Karpas-422 (cell line): ENCODE measurements at places on chromosomes 4 and X. TPM values are rescaled to one million over a fixed set of nuclear protein-coding genes. Genes with fewer than 3 reads are reported as not detected.

Gene ODAPH
- total RNA-seq, result not detected in 2 replicates

Gene MAGEC2
- total RNA-seq, result not detected in 2 replicates

Gene CT45A10
- not detected in 2 replicates for total RNA-seq

Gene ZFP92
- not detected in 2 replicates for total RNA-seq

Gene ENPEP
- total RNA-seq, result not detected in 2 replicates

Gene RAB40A
- 0.11 and 0.15 TPM in 2 replicates for total RNA-seq

Gene TGIF2LX
- not detected in 2 replicates for total RNA-seq

Gene RUFY3
- 25.2 and 26.9 TPM in 2 replicates for total RNA-seq

Gene CCDC160
- not detected in 2 replicates for total RNA-seq

DNA sequence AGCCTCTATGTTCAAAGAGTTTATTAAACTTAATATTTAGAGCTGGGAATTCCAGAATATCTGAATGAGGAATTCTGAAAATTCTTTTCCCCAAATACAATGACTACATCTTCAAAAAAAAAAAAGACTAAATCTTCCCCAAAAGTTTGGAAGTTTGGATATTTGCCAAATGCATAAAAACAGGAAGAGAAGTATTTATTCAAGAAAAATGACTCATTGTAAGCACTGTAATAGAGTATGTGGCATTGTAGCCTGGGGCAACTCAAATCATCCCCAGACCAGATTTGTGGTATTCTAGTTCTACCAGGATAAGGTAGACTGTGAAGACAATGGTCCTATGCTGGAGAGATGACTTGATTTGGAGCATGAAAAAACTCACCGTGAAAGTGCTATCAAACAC, 78.5 kb upstream of the PDHA2 start:
- no peak for DNase-seq

GRCh38 chrX:13087322-13088155, 43.1 kb upstream of the FAM9C start:
- DNase-seq, result no peak

GRCh38 chr4:53908661-53909078, 155.7 kb downstream of the CHIC2 start:
- DNase-seq, result peak; percentile 84

DNA sequence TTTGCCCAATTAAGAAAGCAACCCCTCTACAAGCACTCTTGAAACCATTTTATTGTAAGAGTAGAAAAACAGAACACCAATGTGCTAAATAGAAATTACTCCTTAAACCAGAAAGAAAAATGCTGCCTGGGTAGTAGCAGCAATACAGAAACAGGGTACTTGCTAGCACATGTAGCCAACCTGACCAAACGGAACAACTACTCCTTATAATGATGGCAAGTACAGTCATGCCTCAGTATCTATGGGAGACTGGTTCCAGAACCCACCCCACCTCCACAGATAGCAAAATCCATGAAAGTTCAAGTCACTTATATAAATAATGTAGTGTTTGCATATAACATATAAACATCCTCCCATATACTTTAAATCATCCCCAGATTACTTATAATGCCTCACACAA, 168.8 kb downstream of the ATRX start:
- DNase-seq, result no peak

DNA sequence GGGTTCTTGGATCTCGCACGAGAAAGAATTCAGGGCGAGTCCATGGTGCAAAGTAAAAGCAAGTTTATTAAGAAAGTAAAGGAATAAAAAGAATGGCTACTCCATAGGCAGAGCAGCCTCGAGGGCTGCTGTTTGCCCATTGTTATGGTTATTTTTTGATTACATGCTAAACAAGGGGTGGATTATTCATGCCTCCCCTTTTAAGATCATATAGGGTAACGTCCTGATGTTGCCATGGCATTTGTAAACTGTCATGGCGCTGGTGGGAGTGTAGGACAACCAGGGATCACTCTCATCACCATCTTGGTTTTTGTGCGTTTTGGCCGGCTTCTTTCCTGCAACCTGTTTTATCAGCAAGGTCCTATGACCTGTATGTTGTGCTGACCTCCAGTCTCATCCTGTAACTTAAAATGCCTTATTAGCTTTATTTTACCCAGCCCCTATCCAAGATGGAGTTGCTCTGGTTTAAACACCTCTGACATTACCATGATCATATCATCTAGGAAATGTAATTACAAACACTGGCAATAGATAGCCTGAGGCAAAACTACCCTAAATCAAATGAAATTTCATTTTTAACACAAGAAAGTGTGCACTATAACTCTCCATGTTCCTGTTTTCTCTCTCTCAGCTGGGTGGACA, 94.3 kb upstream of the ATXN3L start:
- no peak for DNase-seq

DNA sequence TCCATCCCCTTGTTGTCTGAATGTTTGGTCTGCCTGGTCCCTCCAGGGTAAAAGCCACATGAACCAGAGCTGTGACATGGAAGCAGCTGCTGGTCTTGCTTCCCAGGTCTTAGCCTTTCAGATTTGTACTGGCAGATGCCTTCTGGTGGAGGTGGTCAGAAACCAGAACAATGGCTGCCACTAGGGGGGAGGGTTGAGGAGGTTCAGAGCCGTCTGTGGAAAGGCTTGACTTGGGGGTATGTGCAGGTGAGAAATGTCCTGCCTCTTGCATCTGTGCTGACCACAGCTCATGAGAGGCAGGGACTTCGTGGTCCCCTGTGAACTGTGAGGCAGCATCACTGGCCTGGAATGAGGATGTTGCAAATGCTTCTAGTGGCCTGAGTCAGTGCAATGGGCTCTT, 144.2 kb upstream of the WDR1 start:
- DNase-seq, result no peak

DNA sequence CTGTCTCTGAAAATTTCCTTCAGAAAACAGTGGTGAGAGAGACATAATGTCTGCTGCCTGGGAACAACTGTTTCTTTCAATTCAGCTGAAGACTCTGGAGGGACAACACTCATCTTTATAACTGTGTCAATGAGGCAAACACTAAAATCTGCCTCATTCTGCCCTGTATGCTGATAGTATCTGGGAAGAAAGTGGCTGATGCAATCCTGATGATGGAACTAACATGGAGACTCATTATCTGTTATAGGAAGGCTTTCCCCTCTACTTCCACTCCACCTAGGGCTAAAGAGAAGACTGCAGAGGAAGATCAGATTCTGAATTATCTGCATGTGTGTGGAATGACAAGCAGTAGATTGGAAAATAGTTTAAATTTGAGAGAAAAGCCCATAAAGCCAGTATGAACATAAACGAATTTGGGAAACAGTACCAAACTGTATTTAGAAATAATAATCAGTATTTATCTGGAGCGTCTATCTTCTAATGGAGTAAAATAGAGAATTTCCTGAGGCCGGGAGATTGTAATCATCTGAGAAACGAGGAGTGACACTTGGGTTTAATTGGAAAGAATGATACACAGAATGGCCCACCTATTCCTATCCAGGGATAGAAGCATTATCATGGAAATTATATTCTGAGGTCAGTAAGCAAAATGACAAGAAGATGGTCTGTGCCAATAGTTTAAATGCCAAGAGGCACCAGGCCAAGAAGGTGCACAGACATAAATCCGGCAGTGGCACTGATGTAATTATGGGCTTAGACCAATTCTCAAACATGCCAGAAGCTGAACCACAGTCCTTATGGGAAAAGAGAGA, 85.4 kb downstream of the SHISA3 start:
- no peak for DNase-seq

GRCh38 chr4:124278477-124278876, 434.1 kb downstream of the ANKRD50 start:
- no peak for DNase-seq

GRCh38 chr4:16344853-16345252, 118.6 kb upstream of the TAPT1 start:
- no peak for DNase-seq

DNA sequence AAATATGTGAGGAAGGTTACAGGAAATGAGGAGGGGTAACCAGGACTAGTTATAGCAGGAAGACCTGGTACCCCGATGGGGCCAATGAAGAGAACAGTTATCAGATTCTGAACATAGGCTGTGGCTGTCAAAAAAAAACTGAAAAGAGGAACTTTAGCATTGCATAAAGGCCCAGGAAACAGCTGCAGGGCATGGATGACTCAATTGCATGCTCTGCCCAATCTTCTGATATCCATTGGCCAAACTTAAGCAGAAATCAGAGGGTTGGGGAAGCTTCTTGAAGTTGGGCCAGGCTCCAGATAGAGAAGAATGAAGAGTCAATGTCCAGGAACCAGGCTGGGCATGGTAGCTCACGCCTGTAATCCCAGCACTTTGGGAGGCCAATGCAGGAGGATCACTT, 1222.4 kb upstream of the PRKX start:
- no peak for DNase-seq

DNA sequence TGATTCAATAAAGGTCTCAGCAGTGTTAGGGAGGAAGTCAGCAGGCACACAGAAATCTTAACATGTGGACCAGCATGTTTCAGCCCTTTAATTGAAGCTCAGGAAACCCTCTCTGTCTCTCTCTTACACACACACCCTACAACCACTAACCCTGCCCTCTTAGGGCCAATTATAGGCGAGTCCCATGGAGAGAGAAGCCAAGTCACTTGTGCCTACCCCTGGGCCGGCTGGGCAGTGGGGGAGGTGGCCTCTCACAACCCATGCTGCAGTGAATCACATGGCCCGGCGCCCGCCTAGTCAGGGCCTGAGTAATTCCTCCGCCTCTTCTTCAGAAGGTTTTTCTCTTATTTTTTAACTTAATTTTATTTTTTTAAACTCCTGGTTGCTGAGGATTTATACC, 3.7 kb downstream of the FGD1 start:
- no peak for DNase-seq

GRCh38 chrX:7088968-7089615, 58.4 kb upstream of the STS start:
- DNase-seq, result peak; percentile 90

DNA sequence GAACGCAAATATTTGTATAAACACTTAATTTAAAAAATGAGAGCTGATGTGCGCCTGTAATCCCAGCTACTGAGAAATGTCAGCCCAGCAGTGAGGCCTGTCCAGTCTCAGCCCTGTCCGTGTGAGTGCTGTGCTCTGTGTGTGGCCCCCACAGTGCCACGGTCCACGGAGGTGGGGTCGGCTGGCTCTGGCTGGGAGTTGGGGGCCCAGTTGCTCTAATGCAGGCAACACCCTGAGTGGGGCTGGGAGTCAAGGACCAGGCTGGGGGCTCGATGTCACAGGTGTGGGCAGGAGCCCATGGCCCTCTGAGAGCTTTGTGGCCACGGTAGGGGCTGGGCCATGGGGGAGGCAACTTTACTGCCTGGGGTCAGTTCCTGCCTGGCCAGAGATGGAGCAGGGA, 12.8 kb downstream of the PCGF3 start:
- no peak for DNase-seq

- DNase-seq, result no peak
These were observed 187.4 kb upstream of the RPS6KA3 start for GRCh38 chrX:20454117-20454516.

DNA sequence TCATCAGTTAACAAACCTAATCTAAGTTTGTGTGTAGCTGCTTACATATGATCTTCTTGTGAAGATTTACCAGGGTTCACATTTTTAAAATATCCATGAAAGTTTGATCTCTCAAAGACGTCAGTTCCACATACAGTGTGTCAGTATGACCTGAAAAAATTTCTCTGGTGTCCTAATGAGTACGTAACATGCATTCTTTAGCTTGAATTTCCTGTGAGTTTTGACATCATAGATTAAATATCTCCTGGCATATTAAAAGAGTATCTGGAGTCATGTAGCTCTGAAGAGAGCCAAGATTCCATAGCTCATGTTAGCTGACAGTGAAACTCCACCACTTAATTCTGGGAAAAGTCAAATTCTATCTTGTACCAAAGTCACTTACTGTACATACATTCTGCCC, 43.9 kb upstream of the PDLIM5 start:
- DNase-seq, result no peak

DNA sequence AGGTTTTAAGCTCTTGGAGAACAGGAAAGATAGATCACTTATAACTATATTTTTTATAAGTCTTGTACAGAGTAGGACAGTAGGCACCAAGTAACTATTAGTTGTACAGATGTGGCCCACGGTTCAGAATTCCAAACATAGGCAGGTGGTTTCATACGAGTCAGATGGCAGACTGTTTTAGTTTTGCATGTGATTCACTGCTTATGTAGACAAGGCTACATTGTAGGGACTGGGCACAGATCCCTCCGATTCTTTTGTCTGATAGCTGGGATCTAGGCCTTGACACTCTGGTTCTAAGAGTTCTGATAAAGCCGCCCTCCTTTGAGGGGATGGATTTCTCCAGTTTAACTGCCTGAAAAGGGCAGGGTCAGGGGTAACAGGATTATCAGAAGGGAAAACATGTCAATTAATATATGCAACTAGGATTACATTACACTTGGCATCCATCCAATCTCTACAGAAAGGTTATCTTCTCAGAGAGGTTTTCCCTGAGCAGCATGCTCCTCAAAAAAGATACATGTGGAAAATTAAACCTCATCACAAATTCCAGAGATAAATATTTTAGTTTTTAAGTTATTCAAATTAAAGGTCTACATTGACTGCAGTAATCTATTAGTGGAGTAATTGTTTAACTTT, 87.8 kb downstream of the SPRY1 start:
- DNase-seq, result no peak

DNA sequence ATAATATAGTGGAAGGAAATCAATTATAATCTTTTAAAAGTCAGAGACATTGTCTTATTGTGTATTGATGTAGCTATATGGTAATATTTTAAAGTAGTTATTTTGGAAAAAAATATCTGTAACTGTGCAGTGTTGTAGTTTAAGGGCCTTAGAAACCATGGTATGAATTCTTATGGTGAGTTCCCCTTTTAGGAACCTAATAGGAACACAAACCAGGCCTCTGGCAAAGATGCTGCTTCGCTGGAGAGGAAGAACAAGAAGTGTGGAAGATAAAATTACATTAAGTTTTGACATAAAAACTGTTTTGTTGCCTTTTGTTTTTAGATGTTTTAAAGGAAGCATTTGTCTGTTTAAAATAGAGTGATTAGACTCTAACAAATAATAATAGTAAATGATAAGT, 10.9 kb upstream of the TMPRSS11D start:
- DNase-seq, result no peak

- DNase-seq, result no peak
These were observed 349.3 kb downstream of the FBXO8 start for GRCh38 chr4:173934201-173934600.

GRCh38 chr4:14864365-14865030, 137.8 kb upstream of the CPEB2 start:
- DNase-seq, result no peak

DNA sequence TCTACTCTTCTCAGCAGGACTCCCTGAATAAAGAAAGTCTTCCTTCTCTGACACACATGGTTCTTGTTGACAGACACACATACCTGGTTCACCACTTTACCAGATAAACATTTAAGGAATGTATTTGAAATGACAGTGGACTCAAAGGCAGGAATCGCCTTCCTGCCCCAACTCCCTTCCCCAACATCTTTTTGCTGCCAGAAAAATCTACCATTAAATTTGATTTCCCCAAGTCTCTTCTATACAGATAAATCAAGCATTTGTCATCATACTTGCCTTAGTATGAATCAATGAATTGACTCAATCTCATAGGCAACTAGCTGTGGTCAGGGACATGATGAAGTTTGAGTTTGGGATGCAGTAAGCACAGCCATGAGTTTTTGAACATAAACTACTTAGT, 23.3 kb upstream of the ANXA5 start:
- no peak for DNase-seq
